ENCODE measurements at places on chromosomes 4 and X. TPM values are rescaled to one million over a fixed set of nuclear protein-coding genes. Genes with fewer than 3 reads are reported as not detected.

GRCh38 chr4:59881632-59882031 lies 1318.5 kb upstream of the ADGRL3 start:
- no peak for DNase-seq

DNA sequence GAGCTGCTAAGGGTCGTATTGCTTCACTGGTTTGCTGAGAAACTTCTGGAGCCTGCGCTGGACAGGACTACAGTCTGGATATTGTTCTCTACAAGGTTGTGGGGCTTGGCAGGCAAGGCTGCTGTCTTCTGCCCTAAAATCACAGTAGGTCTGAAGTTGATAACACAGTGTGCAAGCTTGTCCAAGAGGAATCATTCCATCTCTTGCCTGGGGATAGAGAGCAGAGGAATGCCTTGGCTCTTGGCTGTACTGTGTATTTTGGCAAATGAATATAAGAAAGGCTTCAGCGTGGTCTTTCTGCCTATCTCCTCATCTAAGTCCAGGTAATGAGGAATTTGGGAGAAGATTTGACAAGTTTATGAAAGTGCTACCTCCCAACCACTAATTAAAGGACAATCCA lies 9.4 kb upstream of the RASL11B start:
- DNase-seq, result no peak

- DNase-seq, result peak; percentile 8
Observed at GRCh38 chrX:18377796-18378195, 23.3 kb upstream of the SCML2 start.

- DNase-seq, result no peak
Observed at GRCh38 chrX:129461801-129462456, 61.4 kb downstream of the SMARCA1 start.

DNA sequence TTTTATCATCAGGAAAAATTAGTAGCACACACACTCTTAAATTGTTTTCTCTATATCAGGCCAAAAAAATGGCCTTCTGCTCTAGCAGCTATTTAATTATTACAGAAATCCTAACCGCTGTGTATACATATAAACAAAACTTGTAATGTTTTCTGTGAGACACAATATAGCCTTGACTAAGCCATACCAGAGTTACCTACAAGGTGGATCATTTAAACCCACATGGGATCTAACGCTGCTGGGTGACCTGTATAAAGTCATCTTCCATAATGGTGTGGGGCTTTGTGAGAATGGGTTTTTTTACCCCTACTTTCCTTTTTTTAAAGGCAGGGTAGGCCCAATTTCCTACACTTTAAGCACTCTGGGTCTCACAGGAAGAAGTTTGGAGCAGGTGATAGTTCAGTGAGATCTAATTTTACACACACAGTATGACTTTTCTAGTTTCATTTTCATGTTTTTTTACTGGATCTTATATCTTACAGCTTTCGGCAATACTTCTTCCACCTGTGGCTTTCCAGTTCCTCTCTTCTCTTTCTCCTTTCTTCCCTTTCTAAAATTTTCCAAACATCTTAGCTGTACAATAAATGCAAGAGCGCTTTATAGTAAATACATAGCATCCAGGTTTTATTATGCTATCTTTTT lies 66.9 kb upstream of the MMAA start:
- no peak for DNase-seq

The PPP2R2C gene
- 0.03 TPM for polyA plus RNA-seq

The SPINK2 gene
- not detected for polyA plus RNA-seq

Measured in IMR-90 (cell line).